ENCODE measurements at places on chromosomes 5 and 9. TPM values are rescaled to one million over a fixed set of nuclear protein-coding genes. Genes with fewer than 3 reads are reported as not detected.

Gene DAB2IP
- 105 TPM for total RNA-seq

Gene MIGA2
- total RNA-seq = 69.8 TPM

Gene GDA
- 0.18 TPM for total RNA-seq

Gene MRPL50
- 9.1 TPM for total RNA-seq

Gene MCC
- 137 TPM for total RNA-seq

Gene UBE2QL1
- 5.9 TPM for total RNA-seq

Gene FREM1
- 54.4 TPM for total RNA-seq

Gene ZNF366
- total RNA-seq = not detected

Gene PCDHAC2
- 47.8 TPM for total RNA-seq

Gene PANK3
- 40.7 TPM for total RNA-seq

Gene BAAT
- not detected for total RNA-seq

Gene BTNL8
- total RNA-seq = not detected

- DNase-seq = no peak
- no peak overlapping the region for H3K27ac ChIP-seq
- H3K36me3 ChIP-seq = no peaks in the 10 kb centered on the region
- no peaks in the 10 kb centered on the region for H3K27me3 ChIP-seq
- no peaks in the 10 kb centered on the region for H3K4me1 ChIP-seq
- no peak overlapping the region for H3K4me3 ChIP-seq
These were observed 179.6 kb upstream of the PUM3 start for GRCh38 chr9:3023449-3023848.

DNA sequence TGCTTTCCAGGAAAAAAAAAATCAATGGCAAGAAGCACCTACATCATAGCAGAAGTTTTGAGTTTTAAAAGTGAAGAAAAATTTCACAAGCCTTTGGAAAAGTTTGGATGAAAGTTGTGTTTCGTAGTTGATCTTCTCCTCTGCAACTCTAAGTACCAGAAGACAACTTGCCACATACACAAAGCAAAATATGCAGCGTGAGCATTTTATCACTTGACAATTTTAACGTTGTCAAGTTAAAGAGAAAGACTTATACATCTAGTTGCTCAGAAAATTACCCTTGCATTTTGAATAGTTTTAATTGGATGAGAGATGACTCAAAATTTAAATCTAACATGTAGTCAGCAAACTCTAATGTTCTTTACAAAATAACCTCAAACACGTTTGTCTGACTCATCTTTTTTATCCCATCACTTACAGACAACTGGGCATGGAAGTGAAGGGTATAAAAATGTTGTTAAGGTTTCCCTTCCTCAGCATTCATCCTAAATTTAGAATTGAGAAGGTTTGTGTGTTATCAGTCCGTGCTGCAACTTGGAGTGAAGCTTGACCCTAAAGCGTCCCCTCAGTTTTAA, 213.4 kb downstream of the MARCHF11 start:
- H3K27me3 ChIP-seq = no peaks in the 10 kb centered on the region
- H3K4me3 ChIP-seq = no peak overlapping the region
- peak overlapping the region; percentile 35 for H3K27ac ChIP-seq
- DNase-seq = no peak
- H3K4me1 ChIP-seq = peaks cover 17% of the 10 kb centered on the region

DNA sequence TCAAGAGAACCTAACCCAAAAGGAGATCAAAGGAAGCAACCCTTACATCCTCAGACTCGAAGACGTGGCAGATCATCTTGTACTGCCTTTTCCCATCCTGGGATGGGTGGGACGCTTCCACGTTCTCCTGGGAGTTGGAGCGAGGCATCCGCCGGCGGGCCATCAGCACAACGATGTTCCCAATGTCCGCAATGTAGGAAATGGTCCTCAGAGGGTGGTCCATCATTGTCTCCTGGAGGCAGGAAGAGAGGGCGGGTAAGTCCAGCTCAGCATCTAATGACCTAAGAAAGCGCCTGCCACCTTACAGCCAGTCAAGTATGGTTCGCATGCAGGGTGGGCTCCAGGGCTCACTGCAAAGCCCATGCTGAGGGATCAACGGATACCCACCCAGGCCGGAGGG, 131.2 kb downstream of the ENTREP1 start:
- H3K27ac ChIP-seq = no peak overlapping the region
- no peaks in the 10 kb centered on the region for H3K4me1 ChIP-seq
- no peaks in the 10 kb centered on the region for H3K36me3 ChIP-seq
- H3K27me3 ChIP-seq = no peaks in the 10 kb centered on the region

GRCh38 chr9:119810645-119811429, 441.6 kb upstream of the BRINP1 start:
- no peaks in the 10 kb centered on the region for H3K36me3 ChIP-seq
- H3K4me1 ChIP-seq = no peaks in the 10 kb centered on the region
- H3K4me3 ChIP-seq = no peak overlapping the region
- no peak overlapping the region for H3K27ac ChIP-seq
- no peak for DNase-seq

DNA sequence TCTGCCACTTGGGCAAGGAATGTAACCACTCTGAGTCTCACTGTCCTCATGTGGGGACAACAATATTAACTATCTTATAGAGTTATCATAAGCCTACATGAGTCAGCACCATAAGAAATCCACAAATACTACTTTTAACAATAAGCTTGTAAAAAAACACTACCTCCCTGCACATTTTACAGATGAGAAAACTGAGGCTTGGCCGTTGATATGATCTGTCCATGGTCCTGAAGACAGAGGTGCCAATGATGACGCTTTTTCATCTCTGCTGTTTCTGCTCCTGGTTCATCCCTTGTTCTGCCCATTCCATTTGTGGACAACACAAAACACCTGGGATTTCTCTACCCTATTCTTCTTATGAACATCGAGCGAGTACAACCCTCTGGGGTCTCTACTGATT, 23.4 kb upstream of the STRBP start:
- no peak for DNase-seq
- no peaks in the 10 kb centered on the region for H3K36me3 ChIP-seq
- no peak overlapping the region for H3K4me3 ChIP-seq
- H3K27ac ChIP-seq = no peak overlapping the region

GRCh38 chr5:135272311-135272805, 126.7 kb downstream of the MACROH2A1 start:
- no peaks in the 10 kb centered on the region for H3K4me1 ChIP-seq
- no peak overlapping the region for H3K4me3 ChIP-seq
- H3K36me3 ChIP-seq = no peaks in the 10 kb centered on the region
- H3K27ac ChIP-seq = no peak overlapping the region
- peaks cover 28% of the 10 kb centered on the region for H3K27me3 ChIP-seq
